D341Med (cell line): ENCODE measurements at places on chromosomes 1 and 21.
A peak's percentile ranks its signal among the peaks of the same experiment; 100 is the strongest.

GRCh38 chr1:231591466-231591865 is 35.1 kb upstream of the DISC1 start:
- DNase-seq, result no peak

GRCh38 chr1:26288311-26288941 is 8.5 kb downstream of the SH3BGRL3 start:
- DNase-seq, result no peak

DNA sequence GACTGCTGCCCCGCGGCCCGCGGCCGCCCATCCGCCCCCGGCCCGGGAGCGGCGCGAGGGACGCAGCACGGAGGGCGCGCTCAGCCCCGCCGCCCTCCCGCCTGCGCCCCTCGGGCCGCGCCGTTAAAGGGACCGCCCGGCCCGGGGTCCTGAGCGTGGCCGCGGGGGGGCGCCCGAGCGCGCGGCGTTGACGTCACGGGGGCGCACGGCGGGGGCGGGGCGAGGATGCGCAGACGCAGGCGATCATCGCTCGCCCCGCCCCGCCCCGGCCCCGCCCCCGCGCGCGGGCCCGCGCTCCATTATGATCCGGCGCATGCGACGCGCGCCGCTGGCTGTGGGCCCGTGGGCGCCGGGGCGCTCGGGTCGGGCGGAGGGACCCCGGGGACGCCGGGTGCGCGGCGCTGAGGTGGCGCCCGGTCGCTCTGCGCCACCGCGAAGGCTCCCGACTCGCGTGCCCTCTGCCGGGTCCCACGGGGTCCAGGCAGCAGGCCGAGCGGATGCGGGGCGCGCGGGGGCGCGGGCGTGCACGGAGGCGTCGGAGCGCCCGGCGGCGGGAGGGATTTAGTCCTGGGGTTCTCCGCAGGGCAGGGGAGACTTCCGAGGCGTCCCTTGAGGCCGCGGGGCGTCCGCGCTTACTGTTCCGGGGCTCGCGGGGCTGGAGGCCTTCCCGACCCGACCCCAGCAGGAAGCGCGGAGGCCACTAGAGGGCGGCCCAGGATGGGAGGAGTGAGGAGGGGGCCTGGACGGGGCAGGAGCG is at the start of gene DVL1:
DVL1 (minus strand) TSS at position 163 of the 757 bp plus-strand sequence. CDS start 353 bp downstream, outside the sequence.
- DNase-seq, result peak; percentile 95

- no peak for DNase-seq
Observed at GRCh38 chr1:247936415-247936814, 11.7 kb downstream of the OR2AJ1 start.

- no peak for DNase-seq
Observed at GRCh38 chr1:74436078-74436477, 76.3 kb downstream of the LRRC53 start.

DNA sequence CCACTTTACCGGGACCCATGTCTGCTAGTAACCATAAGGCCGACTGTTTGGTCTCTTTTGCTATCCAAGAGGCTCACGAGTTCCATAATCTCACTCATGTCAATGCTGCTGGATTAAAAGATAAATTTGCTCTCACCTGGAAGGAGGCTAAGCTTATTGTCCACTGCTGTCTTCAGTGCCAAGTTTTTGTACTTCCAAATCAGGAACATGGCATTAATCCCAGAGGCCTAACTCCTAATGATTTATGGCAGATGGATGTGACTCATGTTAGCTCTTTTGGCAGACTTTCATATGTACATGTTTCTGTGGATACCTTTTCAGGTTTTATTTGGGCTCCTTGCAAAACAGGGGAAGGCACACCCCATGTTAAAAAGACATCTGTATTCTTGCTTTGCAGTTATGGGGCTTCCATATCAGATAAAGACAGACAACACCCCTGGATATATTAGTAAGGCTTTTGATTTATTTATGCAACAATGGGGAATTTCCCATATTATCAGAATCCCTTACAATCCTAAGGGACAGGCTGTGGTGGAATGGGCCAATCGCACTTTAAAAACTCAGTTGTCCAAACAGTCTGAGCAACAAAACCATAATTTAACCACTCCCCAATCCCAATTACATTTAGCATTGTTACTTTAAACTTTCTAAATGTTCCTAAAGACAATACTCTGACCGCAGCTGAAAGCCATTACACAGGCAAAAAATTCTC is 162.7 kb downstream of the IER5 start:
- DNase-seq, result peak; percentile 51

- DNase-seq, result no peak
Observed at GRCh38 chr1:59018860-59019259, 235.0 kb upstream of the JUN start.

GRCh38 chr21:28280611-28281010 is 712.1 kb downstream of the LTN1 start:
- DNase-seq, result no peak

- DNase-seq, result no peak
Observed at GRCh38 chr1:89603651-89604413, 29.1 kb upstream of the LRRC8C start.

DNA sequence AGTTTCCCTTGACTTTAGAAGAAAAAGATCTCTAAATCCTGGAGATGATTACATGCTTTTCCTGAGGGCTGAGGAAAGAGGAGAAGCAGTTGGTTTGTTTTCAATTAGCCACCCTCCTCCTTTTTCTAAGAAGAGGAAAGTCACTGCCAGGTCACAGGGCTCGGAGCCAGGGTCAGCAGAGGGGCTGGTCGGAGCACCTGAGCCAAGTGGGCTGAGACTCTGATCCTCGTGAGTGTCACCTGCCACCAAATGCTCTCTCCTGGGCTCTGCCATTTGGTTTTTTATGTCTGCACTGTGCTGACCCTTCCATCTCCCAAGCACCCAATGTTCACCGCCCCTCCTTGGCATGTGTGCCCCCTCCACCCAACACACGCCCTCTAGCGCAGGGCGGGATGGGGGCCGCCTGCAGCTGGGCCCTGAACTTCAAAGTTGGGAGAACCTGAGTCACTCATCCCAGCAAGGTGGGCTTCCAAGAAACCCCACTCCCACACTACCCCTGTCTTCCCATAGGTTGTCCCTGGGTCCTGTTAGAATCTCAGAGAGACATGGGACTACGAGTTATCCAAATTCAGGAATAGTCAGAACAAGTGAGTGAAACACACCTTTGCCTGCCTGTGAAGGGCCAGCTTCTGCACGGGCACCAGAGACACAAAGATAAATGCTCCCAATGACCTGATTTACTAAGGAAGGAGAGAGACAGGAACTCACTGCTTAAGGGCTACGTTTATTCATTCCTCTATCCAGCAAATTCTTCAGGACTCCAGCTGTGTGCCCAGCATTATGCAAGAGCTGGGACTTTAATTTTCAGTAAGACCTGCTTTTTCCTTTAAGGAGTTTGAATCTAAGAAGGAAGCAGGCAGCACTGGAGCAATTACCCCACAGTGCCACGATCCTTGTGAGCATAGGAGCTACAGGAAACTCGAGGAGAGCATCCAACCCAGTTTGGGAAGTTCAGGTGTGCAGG is 127.5 kb downstream of the RHOU start:
- DNase-seq, result no peak

- no peak for DNase-seq
Observed at GRCh38 chr1:184640505-184640904, 114.2 kb downstream of the EDEM3 start.
